SW 1271 (cell line): ENCODE measurements at places on chromosomes 7 and 10.
A peak's percentile ranks its signal among the peaks of the same experiment; 100 is the strongest.

GRCh38 chr10:14971867-14972448 lies 12.8 kb downstream of the MEIG1 start:
- no peak for DNase-seq

DNA sequence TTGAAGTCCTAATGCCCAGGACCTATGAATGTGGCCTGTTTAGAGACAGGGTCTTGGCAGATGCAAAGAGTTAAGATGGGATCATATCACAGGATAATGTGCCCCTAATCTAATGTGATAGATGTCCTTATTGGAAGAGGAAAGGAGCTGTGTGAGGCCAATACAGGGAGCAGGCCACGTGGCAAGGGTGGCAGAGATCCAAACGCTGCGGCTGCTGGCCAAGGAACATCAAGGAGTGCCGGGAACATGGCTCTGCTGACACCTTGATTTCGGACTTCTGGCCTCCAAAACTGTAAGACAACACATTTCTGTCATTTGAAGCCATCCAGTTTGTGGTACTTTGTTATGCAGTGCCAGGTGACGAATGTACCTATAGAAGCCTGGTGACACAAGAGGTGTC lies 37.7 kb upstream of the EZH2 start:
- no peak for DNase-seq

- no peak for DNase-seq
These were observed 33.7 kb upstream of the THSD7A start for GRCh38 chr7:11865671-11866070.

DNA sequence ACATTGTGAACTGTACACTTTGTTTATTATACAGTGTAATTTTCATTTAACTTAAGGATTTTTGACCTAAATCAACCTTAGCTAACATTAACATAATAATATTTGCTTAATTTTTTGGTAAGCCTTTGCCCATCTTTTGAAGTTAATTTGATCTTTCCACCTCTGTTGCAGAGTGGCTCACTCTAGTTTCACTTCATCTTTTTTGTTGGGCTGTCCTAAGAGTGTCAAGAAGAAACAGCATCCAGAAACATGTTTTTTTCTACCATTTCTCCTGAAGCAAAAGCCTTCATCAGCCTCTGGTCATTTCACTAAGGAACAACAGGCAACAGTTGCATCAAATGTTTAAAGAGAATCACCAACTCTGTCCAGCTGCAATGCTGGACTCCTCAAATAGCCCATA lies 824.7 kb downstream of the REEP3 start:
- no peak for DNase-seq

GRCh38 chr10:110634527-110635209 lies 9.5 kb upstream of the RBM20 start:
- no peak for DNase-seq

DNA sequence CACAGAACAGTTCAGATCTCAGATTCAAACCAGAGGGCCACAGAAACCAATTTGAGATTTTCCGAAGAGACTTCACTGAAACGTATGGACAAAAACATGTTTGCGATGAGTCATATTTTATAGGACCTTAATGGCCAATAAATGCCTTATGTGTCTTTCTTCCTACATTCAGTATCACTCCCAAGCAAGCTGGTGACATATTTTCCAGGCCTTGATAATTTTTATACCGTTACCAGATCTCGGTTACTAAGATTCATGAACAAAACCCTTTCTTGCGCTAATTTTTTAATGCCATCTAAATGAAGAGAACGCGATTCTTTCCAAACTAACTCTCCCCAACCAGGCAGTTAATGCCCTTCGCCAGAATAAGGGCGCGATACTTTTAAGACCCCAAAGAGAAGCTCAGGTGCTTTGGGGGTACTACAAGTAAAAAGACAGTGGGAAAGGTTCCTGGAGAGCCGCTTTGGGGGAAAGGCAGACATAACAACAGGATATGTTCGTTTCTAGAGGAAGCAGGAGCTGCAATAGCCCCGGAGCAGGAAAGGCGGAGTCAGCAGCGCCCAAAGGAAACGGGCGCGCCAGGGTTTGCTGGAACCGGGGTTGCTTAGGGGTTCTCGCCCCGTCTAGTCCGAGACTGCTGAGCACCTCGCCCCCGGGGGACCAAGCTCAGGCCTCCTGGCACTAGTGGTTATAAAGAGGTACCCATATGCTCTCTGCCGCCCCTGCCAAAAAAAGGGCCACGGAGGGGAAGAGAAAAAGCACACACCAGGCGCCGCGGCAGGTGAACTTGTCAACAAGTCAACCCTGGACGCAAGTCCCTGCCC lies 884 bp downstream of the ICA1 start:
- DNase-seq, result peak; percentile 70

DNA sequence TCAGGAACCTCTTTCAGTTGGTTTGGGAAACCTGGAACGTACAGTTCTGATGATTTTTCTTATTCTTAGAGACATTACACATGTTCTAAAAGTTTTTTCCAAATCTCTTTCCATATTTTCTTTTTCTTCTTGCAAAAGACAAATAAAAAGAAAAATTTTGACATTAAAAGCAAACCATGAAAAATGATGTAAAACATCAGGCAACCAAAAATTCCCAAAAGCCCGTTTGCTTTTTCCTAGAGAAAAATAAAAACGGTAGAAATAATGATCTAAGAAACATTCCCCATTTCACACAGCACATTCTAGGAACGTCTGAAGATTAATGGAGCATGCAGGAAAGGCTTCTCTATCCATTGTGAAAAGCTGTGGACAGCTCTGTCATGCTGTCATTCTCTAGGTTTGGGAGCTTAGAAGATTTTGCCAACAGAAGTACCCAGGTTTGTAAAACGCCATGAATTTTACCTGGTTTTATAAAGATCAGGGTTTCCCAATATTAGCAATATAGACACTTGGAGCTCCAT lies 11.2 kb upstream of the PRTFDC1 start:
- no peak for DNase-seq

DNA sequence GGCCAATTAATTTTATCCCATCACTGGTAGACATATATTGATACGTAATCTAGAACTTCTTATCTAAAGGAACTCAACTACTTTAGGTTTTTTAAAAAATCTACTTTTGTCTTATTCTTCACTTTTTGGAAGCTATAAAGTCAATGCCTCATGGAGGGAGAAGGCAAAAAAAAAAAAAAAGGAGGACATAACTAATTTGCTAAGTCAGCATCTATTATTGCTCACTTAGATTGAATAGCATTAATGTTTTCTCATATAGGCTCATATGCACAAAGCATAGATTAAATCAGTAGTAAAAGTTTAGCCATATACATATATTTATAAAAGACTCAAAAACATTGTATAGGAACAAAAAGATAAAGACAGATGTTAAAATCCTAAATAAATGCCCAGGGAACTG lies 179.3 kb upstream of the DGKB start:
- no peak for DNase-seq

GRCh38 chr7:47326808-47327207 lies 255.1 kb downstream of the TNS3 start:
- DNase-seq, result no peak

- DNase-seq, result peak; percentile 4
These were observed 135.8 kb downstream of the KCNMA1 start for GRCh38 chr10:77501846-77502261.

DNA sequence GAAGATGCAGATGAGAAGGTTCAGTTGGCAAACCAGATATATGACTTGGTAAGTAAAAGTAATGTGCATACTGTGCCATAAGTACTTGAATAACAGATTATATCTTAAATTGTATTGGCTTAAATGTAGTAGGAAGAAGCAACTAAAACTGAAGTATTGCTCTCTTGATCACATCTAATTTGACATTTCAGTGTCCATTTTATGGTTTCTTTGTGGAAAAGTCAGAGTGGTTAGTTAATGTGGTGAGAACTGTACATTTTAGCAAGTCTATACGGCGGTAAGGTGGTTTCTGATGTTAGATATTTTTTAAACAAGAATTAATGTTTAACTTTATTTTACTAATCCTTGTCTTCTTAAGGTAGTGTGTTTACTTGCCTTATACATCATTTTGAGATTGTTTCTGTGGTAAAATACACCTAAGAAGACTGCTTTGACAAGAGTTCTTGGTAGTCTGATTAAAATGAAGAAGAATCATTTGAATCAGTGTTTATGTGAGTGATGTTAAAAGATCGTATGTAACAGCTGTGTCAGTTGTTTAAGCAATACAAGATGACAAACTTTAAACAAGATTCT lies 5.1 kb downstream of the ING3 start:
- no peak for DNase-seq

- DNase-seq, result no peak
These were observed 5.2 kb downstream of the TES start for GRCh38 chr7:116215551-116215950.

DNA sequence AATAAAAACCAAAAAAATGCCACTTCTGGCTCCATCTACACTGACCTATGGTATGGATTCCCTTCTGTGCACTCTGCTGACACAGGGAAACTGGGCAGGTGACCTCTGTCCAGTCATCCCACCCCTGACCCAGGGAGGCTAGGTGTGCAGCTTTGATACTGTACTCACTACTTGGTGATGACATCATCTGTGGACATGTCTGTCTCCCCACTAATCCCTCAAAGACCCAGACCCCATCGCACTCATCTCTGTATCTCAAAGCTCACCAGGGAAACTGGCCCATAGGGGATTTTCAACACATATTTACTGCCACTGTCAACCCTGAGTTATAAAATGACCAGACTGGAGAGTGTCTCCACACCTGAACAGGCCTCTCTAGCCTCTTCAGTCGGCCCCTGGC lies 10.6 kb downstream of the SGMS1 start:
- DNase-seq, result no peak

DNA sequence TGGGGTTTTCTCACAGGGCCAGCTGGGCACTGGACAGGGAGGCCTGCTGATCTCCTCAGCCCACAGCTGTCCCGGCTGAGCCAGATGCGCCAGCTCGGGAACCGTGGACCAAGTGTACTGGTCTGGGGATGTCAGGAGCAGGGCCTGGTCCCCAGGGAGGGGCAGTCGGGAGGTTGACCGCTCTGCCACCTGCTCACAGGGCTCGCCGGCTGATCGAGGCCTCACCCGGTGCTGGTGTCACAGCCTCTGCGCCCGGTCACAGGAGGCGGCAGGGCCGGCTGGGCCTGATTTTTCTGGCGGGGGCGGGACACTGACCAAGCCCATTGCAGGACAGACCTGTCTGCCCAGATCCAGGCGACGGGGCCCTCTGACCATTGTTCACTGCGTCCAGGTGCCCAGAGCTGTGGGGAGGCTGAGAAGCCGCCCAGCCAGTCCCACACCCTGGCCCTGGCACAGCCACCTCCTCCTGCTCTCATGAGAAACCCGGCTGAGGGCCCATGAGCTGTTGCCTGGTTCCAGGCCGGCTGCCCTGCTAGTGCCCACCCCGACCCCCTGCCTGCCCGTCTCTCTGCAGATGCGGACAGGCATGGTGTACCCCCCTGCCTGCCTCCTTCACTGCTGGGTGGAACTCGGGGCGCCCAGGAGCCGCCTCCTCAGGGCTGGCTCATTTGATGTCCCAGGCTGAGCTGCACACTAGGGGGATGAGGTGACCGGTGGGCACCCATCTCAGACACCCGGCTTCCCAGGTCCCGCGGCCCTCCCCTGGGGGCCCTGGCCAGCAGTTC lies 3.0 kb upstream of the TMEM184A start:
- no peak for DNase-seq

GRCh38 chr10:107649249-107649648 lies 484.7 kb upstream of the SORCS1 start:
- no peak for DNase-seq

DNA sequence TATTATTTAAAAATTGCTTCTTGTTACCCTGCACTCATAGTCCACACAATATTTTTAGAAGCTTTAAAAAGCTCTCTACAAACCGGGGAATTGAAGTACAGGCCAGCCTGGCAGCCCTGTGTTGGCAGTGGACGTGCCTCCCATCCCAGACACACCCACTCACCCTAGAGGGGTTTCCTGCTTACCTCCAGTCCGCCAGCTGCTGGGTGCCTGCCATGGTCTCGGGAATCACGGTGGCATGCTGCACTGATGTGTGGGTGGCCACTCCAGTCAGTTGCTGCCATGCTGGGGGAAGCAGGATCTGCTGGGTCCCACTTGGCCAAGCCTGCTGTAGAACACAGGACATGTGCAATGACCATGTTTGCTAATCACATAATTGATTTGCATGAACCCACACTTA lies 80.4 kb downstream of the CLEC2L start:
- no peak for DNase-seq

- DNase-seq, result no peak
These were observed 69.1 kb downstream of the MEST start for GRCh38 chr7:130560972-130561371.

DNA sequence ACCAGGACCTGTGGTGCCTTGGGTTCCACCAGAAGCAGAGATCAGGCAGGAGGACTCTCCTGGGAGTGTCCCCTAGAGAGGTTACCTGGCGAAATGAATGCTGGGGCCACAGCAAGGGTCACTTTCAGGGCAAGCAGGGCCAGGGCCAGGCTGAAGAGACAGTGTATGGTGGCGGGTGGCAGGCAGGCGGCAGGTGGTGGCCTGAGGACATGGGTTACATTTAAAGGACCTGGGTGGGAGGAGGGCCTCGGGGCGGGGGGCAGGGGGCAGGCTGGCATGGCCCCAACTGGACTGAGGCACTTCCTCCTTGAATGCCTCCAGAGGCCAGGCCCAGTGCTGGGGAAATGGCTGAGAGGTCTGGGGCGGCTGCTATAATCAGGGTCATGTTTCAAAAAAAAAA lies 14.7 kb upstream of the TBRG4 start:
- DNase-seq, result no peak

- DNase-seq, result no peak
These were observed 95.8 kb downstream of the HIP1 start for GRCh38 chr7:75642810-75643486.

- DNase-seq, result no peak
These were observed 3.0 kb downstream of the PTPRE start for GRCh38 chr10:127909716-127910463.

GRCh38 chr10:77386838-77387237 lies 250.8 kb downstream of the KCNMA1 start:
- no peak for DNase-seq

DNA sequence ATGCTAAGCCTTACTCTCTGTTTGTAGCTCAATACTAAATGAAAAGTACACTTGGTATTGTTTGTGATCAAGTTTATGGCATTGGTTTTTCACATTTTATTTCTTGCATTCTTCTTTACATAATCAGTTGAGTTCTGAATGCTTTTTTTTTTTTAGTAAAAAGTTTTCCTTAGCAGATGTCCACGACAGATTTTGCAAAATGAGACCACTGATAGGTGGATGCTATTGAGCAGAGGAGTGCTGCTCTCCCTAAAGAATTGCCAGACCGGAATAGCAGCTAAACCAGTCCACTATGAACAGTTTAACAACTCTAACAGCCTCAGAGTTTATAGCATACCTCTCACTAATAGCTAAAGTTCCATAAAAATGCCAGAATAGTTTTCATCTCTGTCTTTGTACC lies 225.1 kb upstream of the CACNA2D1 start:
- DNase-seq, result no peak

- peak; percentile 27 for DNase-seq
These were observed 20.3 kb downstream of the MYOF start for GRCh38 chr10:93461807-93462178.

GRCh38 chr7:151117565-151117964 lies 31.3 kb downstream of the AGAP3 start:
- DNase-seq, result no peak

DNA sequence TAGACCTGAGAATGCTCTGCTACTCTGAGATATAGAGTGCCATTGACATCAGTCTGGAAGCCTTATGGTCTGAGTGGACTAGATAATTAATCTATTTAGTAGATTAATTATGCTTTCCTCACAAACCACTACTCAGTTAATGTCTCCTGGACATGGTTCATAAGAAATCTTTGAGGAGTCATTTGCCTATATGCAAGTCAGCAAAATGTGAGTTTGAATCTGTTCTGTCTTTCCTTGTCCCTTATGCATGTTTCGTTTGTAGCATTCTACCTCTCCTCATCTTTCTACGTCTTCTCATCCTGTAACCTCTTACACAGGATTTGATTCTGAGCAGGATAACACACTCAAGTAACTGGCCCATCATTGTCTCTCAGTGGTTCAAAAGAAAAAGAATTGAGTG lies 735.4 kb upstream of the LRRTM3 start:
- DNase-seq, result no peak
